Suppressor macrophage (primary cell): ENCODE measurements at places on chromosomes 7 and 10.

- no peak for DNase-seq
These were observed 886 bp upstream of the TET1 start for GRCh38 chr10:68559251-68559650.

- DNase-seq = no peak
These were observed 41.9 kb downstream of the IQUB start for GRCh38 chr7:123492485-123492884.

- DNase-seq = no peak
These were observed 90.6 kb downstream of the MTPN start for GRCh38 chr7:135886345-135887132.

DNA sequence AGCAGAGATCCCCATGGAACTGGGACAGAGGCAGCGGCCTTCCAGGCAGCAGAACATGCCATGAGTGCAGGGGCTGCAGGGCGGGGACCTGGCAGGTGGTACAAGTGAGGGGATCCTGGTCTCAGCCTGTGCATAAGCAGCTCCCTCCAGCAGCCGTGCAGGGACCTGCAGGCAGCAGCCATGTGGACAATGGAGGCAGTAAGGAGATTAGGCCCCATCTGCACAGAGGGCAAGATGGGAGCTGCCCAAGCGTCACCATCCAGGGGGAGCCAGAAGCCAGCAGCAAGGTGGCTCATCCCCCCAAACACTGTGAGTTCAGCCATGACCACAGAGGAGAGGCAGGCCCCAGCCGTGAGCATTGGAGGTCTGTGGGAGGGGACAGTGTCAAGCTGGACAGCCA, 3.1 kb downstream of the DDC start:
- no peak for DNase-seq

DNA sequence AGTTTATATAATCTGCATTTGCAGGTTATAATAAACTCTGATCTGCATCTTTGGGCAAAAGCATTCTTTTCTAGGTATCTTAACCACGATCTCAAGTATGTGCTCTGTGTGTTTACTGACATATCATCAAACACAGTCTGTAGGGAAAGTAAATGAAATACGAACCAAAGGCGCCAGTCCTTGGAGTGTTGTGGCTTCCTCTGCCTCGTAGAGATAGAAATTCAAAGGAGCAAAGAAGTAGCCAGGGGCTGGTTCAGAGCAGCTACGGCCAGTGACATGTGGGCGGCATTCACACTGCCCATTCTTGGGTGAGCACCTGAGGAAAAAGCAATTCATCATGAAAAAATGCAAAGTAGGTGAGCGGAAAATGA, 38.7 kb downstream of the LAMB4 start:
- no peak for DNase-seq

DNA sequence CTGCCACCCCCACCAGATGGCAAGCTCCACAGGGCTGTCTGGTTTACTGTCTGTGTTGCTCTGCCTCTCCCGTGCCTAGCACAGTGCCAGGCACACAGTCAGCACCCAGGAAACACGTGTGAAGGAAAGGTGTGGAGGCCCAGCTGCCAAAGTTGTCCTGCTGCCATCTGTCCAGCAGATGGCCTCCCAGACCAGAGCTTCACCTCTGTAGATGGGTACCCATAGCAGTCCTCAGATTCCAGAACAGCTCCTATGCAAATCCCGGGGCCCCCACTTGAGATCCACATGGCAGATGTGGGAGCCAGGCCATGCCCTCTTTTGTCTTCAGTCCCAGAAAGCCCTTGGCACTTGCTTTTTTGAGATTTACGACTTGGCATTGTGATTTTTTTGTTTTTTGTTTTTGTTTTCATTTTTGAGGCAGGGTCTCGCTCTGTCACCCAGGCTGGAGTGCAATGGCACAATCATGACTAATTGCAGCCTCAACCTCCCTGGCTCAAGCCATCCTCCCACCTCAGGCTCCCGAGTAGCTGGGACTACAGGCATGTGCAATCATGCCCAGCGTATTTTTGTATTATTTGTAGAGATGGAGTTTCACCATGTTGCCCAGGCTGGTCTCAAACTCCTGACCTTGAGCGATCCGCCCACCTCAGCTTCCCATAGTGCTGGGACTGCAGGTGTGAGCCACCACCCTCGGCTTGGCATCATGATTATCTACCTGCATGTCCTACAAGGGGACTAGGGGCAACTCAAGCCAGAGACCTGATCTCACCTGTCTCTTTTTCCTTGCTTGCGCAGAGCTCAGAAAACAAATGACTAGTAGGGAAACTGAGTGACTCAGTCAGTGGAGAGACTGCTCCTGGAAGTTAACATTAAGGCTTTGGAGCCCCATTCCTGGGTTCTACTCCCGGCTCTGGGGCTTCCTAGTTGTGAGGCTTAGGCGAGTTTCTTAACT, 16.9 kb upstream of the PALD1 start:
- DNase-seq = peak; percentile 63

DNA sequence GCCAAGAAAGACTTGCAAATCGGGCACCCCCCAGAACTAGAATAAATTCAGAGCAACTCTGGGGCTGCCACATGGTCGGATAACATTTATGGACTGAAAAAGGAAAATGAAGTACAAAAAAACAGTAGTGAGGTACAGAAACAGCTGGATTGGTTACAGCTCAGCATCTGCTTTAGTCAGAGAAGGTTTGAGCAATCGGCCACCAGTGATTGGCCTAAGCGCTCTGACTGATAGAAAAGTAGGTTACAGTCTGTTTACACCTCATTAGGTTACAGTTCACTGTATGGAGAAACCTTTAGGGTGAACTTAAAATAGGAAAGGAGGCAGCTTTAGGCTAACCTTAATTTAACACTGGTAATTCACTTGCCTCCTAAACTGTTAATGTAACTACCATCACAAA, 102.0 kb upstream of the DKK1 start:
- no peak for DNase-seq

- DNase-seq = no peak
These were observed 76.4 kb downstream of the CALN1 start for GRCh38 chr7:72335561-72336381.

DNA sequence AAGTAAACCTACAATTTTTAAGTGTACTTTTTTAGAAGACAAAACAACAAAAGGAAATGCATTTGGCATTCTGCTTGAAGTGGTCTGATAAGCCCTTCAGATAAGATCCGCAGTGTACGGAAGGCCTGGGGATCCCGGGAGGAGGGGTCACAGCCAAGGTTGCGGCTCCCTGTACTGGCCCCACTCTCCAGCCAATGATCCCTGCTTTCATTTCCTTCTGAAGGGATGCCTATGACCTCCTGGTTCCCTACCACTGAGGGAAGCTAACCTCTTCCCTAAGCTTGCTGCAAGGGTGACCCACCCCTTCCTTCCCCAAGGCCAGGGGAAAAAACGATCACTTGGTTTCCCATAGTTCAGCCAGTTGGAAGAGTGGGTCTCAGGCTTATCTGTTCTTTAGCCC, 5.3 kb downstream of the DENND2A start:
- DNase-seq = no peak

GRCh38 chr7:106249488-106249887, 35.3 kb downstream of the NAMPT start:
- DNase-seq = no peak

DNA sequence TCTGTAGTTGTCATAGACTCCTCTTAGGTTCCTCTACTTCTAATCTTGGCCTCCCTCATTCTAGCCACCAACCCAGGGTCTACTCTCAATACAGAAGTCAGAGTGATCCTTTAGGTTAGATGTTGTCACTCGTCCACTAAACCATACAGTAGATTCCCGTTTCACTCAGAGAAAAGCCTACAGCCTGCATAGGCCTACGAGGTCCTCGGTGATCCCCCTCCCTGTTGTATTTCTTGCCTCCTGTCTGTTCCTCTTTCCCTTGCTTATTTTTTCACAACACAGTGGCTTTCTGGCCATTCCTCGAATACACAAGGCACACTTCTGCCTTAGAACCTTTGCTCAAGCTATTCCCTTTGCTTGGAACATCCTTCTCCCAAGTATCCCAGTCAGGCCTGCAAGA, 183.0 kb upstream of the PRSS1 start:
- peak; percentile 67 for DNase-seq

- DNase-seq = peak; percentile 41
These were observed 5.9 kb downstream of the PIK3CG start for GRCh38 chr7:106870983-106871410.

DNA sequence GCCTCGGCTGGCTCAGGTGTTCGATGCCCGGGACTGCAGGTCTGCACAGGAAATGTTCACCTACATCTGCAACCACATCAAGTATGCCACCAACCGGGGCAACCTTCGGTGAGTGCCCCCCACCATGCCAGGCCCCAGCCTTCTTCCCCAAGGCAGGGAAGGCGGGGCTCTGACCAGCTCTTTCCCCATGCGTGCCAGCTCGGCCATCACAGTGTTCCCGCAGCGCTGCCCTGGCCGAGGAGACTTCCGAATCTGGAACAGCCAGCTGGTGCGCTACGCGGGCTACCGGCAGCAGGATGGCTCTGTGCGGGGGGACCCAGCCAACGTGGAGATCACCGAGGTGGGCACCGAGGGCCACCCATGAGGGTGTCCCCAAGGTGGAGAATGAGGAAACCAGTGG, 7.5 kb downstream of the NOS3 start:
- DNase-seq = no peak

DNA sequence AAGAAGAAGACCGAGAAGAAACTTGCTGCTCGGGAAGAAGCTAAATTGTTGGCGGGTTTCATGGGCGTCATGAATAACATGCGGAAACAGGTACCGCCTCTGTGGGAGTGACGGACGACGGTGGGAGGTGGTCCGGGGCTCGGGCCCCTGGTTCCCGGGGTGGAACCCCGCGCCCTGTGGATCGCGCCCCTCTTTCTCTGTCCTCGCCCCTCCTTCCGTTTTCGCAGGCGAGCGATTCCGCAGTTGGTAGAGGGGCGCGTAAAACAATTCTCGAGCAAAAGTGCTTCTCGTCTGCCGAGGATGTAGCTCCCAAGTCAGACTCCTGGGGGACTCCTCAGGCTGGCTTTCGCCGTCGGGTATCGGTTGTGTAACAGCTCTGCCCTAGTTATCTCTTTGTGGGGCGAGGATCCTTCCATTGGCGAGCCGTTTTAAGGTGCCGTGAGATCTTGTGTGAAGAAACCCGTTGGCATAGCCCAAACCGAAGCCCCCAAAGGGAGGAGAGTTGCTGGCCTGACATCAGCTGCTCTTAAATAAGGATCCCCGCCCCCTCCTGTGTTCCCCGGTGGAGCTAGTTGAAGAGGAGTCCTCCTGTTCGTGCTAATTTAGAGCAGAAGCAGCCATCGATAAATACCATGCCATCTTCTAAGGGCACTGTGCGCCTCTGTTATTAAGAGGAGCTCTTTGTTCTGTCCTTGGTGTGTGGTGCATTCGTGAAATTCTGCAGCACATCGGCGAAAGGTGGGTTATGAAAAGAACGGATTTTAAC, 655 bp downstream of the KLHL7 start:
- DNase-seq = peak; percentile 46

DNA sequence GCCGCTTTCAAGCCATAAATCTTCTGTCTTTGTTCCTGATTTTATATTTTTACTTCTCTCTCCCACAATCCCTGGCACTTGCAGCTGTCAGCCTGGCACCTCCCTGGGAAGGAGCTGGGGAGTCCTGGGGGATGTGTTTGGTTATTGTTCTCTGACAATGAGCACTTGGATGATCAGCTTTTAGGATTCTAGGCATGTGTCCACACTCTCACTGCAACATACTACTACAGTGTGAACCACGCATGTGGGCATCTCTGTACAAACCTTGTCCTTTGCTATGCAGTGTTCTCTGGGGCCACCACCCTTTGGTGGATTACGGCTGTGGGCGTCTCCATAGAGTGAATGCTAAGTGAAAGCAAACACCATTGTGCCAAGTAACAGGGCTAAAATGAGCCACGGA, 168.4 kb upstream of the KMT2E start:
- DNase-seq = no peak

- no peak for DNase-seq
These were observed 118.2 kb downstream of the VIPR2 start for GRCh38 chr7:159026271-159027055.

- no peak for DNase-seq
These were observed 18.5 kb downstream of the PIK3CG start for GRCh38 chr7:106883456-106884026.

- peak; percentile 94 for DNase-seq
These were observed 43.2 kb upstream of the FAM133B start for GRCh38 chr7:92633211-92633906.

DNA sequence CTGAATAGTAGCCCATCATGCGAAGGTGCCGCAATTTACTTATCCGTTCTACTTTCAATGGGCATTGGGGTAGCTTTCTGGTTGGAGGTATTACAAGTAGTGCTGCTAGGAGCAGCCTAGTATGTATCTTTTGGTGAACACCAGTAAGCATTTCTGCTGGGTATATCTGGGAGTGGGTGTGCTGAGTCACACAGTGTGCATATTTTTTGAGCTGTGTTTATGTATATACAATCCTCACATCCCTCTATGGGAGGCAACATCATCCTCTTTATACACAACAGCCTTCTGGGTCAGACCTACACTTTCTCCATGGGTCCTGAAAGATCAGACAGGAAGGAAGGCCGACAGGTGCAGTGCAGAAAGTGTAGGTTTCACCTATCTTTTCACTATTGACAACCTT, 36.3 kb downstream of the PYROXD2 start:
- peak; percentile 23 for DNase-seq

DNA sequence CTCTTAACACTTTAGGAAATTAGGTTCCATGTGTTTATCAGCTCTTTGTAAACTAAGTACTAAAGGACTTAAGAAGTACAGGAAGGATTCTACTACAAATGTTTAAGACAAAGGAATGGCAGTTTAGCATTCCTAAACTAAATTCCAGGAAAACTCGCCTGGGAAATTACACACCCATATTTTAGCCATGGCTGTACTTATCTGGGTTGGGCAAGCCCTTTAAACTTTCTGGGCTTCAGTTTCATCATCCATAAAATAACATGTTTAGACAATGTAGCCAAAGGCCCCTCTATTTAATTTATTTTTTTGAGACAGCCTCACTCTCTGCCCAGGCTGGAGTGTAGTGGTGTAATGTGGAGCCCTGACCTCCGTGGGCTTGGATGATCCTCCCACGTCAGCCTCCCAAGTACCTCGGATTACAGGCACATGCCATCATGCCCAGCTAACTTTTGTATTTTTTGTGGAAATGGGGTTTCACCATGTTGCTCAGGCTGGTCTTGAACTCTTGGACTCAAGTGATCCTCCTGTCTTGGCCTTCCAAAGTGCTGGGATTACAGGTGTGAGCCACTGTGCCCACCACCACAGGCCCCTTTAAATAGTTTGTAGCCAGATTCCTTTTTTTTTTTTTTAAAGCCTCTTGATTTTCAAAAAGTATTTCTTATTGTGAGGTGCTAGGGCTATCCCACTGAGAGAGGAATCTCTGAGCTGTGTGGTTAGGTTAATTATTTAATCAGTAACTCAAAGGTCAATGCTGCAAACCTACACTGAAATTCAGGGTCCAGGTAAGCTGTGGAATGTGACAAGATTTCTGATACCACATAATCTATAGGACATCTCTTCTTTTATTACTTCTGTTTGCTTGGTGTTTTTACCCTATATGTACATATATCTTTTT, 32.1 kb downstream of the TMEM60 start:
- DNase-seq = no peak

DNA sequence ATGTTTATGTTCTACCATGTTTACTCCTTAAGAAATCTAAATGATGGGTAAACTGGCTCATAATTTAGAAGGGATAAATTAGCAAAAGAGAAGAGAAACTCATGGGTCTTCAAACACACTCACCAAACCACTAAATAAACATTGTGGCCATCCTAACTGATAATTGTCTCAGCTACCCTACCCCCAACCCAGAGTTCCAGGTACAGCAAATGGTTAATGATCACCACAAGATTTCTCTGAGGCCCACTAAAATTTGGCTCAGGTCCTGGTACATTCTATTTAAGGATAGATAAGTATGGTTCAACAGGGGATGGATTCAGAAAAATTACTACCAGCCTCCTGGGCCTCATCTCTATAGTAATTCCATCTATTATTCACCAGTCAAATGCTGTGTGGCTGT, 21.4 kb downstream of the SLC25A13 start:
- no peak for DNase-seq
